ENCODE measurements at places on chromosomes 7 and 10. TPM values are rescaled to one million over a fixed set of nuclear protein-coding genes. Genes with fewer than 3 reads are reported as not detected.
A peak's percentile ranks its signal among the peaks of the same experiment; 100 is the strongest.

The SPDYE5 gene
- polyA plus RNA-seq = 2.9 TPM

DNA sequence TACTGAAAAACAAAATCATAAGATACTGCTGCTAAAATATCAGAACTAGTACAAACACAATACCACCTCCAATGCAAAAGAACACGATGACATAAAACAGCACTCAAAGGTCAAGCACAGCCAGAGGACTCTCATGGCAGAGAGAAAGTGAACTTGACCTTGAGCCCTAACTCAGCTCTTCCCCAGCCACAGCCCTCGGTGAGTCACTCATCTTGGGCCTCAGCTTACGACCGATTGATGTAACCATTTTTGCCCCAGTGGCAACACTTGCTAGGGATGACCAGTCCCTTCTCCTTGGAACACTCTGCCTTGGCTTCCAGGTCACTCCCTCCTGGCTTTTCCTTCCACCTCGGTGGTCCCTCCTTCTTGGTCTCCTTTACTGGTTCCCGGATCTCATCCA lies 77.8 kb downstream of the JAZF1 start:
- peaks cover 42% of the 10 kb centered on the region for H3K4me1 ChIP-seq
- no peak overlapping the region for H3K27ac ChIP-seq
- peak overlapping the region; percentile 6 for H3K4me3 ChIP-seq
- no peaks in the 10 kb centered on the region for H3K27me3 ChIP-seq

DNA sequence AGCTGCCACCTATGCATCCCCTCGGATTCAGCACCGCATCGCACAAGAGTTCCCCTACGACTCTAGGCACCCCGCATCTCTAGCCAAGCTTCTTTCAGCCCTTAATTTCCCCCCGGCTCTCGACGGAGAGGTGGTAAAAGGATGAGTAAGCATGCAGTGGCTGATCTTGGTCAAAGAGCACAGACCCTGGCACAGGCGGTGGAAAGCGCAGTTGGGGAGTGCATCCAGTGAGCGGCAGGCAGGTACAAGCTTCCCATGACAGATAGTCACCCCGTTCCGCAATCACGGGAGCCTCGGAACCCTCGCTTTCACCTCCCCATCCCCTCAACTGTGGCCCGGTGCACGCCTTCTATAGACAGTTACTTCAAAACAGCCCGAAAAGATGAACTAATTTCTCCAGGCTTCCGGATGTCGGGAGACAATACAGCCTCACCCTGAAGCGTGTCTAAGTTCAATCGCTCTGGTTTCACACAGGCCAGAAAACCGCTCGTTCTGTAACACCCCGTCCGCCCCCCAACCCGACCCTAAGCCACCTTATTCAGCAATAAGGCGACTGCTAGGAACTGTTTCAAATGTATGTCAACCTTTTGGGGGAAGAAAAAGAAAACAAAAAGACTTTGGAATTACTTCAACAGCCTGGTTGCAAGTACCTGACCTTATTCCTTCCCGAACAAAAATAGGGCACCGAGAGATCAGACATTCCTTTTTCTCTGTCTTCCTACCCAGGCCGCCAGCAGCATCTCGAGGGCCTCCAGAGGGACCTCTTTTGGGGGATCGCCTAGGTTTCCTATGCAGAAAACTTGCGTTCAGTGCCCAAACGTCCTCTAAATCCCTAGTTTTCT lies 1.4 kb downstream of the RHEB start:
- H3K27me3 ChIP-seq = no peaks in the 10 kb centered on the region
- peak; percentile 48 for DNase-seq
- no peaks in the 10 kb centered on the region for H3K36me3 ChIP-seq
- H3K4me1 ChIP-seq = no peaks in the 10 kb centered on the region
- peak overlapping the region; percentile 99 for H3K4me3 ChIP-seq

GRCh38 chr7:109545686-109546085 lies 976.0 kb downstream of the DNAJB9 start:
- no peaks in the 10 kb centered on the region for H3K27me3 ChIP-seq
- no peaks in the 10 kb centered on the region for H3K36me3 ChIP-seq
- H3K27ac ChIP-seq = no peak overlapping the region
- DNase-seq = no peak
- H3K4me3 ChIP-seq = no peak overlapping the region
- H3K4me1 ChIP-seq = no peaks in the 10 kb centered on the region

- no peak overlapping the region for H3K27ac ChIP-seq
- DNase-seq = peak; percentile 74
- H3K36me3 ChIP-seq = no peaks in the 10 kb centered on the region
- H3K4me3 ChIP-seq = no peak overlapping the region
These were observed 393.4 kb upstream of the NFE2L3 start for GRCh38 chr7:25758559-25758958.

The CRPPA gene
- 5.6 TPM for polyA plus RNA-seq

The BUD31 gene
- 193 TPM for polyA plus RNA-seq

The NKX1-2 gene
- not detected for polyA plus RNA-seq

The SCART1 gene
- polyA plus RNA-seq = 0.89 TPM

The CDH23 gene
- 0.05 TPM for polyA plus RNA-seq

The RGS10 gene
- 3.0 TPM for polyA plus RNA-seq

DNA sequence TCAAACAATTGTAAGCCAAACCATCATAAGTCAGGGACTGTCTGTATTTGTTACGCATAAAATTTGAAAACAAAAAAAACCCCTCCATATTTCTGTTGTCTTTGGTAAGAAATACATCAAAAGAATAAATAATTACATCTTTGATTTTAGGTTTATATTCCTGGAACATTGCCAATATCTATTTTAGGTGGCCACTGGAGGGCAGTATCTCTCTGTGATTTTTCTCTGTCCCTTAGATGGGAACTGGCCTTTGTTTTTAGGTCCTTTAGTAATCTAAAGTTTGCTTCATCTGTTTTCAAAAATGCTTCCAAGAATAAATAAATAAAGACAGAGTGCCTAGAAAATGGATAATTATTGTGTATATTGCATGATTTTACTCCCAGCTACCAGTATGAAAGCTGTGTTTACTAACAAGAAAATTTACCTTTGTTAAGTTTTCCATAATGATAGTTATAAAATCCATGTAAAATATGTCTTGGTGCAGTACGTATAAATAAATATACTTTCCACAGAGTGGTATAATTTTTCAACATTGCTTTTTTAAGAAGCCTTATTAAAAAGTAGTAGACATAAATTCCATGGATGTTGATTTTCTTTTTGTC lies 64.2 kb downstream of the PHYHIPL start:
- H3K4me3 ChIP-seq = no peak overlapping the region
- peak; percentile 67 for DNase-seq
- no peaks in the 10 kb centered on the region for H3K27me3 ChIP-seq
- H3K36me3 ChIP-seq = no peaks in the 10 kb centered on the region
- no peak overlapping the region for H3K27ac ChIP-seq
- no peaks in the 10 kb centered on the region for H3K4me1 ChIP-seq

DNA sequence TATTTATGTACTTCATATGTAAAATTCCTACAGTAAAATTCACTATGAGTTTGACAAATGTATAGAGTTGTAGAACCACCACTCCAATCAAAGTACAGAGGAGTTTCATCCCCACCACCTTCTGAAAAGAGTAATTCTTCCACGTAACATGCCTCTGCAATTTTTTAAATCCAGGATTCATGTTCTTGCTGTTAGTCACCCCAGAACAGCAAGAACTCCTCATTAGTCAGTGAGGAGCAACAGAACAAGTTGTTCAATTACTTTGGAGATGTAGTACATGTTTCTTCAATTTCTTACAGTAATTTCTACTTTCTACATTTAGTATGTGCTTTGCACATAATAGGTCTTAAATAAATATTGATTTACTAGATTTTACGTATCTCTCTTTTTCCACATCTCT lies 248.1 kb downstream of the ABCA13 start:
- H3K27me3 ChIP-seq = no peaks in the 10 kb centered on the region
- H3K4me1 ChIP-seq = no peaks in the 10 kb centered on the region
- no peaks in the 10 kb centered on the region for H3K36me3 ChIP-seq
- no peak for DNase-seq
- no peak overlapping the region for H3K4me3 ChIP-seq

DNA sequence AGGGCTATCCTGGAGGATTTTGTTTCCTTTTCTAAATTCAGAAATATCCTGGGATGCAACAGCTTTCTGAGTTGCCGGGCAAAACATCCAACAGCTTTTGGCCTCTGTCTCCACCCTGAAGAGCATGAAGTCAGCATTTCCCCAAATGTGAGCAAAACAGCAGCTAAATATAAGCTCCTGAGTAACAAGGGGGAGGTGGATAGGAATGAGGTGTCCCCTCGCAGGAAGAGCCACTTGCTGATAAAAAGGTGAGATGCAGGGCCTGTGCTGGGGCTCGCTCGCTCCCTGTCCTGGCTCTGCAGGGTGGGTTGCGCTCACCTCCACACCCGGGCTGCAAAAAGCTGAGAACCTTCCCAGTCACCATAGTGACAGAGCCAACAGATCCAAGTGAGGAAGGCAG lies 264.3 kb downstream of the ZEB1 start:
- no peaks in the 10 kb centered on the region for H3K27me3 ChIP-seq
- no peak overlapping the region for H3K27ac ChIP-seq
- no peaks in the 10 kb centered on the region for H3K4me1 ChIP-seq
- no peak overlapping the region for H3K4me3 ChIP-seq
- H3K36me3 ChIP-seq = no peaks in the 10 kb centered on the region

DNA sequence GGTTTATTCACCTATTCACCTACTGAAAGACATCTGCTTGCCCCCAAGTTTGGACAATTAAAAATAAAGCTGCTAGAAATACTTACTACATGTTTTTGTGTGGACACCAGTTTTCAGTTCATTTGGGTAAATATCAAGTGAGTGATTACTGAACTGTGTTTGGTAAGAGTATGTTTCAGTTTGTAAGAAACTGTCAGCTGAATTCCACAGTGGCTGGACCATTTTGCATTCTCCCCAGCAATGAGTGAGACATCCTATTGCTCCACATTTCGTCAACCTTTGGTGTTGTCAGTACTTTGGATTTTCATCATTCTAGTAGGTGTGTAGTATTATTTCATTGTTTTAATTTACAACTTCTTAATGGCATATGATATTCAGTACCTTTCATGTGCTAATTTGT lies 17.4 kb upstream of the IKZF1 start:
- no peaks in the 10 kb centered on the region for H3K36me3 ChIP-seq
- no peak overlapping the region for H3K4me3 ChIP-seq
- no peak for DNase-seq
- no peaks in the 10 kb centered on the region for H3K4me1 ChIP-seq

- no peak for DNase-seq
- H3K4me1 ChIP-seq = peaks cover 20% of the 10 kb centered on the region
- H3K36me3 ChIP-seq = no peaks in the 10 kb centered on the region
- H3K27ac ChIP-seq = no peak overlapping the region
- peaks cover 5% of the 10 kb centered on the region for H3K27me3 ChIP-seq
- H3K4me3 ChIP-seq = no peak overlapping the region
These were observed 47.0 kb upstream of the ZNF32 start for GRCh38 chr10:43695730-43696129.

DNA sequence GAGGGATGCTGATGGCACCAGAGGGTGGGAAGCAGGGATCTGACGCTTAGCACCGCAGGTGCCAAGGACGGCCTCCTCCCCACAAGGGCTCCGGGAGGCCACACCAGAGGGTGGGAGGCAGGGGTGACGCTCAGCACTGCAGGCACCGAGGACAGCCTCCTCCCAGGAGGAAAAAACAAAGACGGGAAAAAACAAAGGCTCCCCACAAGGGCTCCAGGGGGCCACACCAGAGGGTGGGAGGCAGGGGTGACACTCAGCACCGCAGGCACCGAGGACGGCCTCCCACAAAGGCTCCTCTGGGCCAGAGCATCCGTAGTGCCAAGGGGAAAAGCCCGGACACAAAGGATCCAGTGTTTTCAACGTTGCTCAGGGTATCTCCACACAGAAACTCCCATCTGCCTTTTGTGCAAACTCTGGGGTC lies 25.6 kb downstream of the DIP2C start:
- H3K4me3 ChIP-seq = no peak overlapping the region
- H3K4me1 ChIP-seq = peaks cover 22% of the 10 kb centered on the region
- no peak overlapping the region for H3K27ac ChIP-seq
- H3K27me3 ChIP-seq = no peaks in the 10 kb centered on the region

GRCh38 chr7:41010967-41011366 lies 691.9 kb downstream of the INHBA start:
- H3K27me3 ChIP-seq = no peaks in the 10 kb centered on the region
- H3K36me3 ChIP-seq = no peaks in the 10 kb centered on the region
- H3K27ac ChIP-seq = no peak overlapping the region
- no peaks in the 10 kb centered on the region for H3K4me1 ChIP-seq
- peak; percentile 48 for DNase-seq

The NPFFR1 gene
- polyA plus RNA-seq = 0.06 TPM

GRCh38 chr7:26054386-26054785 lies 97.6 kb upstream of the NFE2L3 start:
- DNase-seq = no peak
- H3K27ac ChIP-seq = no peak overlapping the region
- H3K36me3 ChIP-seq = no peaks in the 10 kb centered on the region

The AGR2 gene
- 0.38 TPM for polyA plus RNA-seq

The SUN3 gene
- 1.7 TPM for polyA plus RNA-seq

The TSPAN33 gene
- polyA plus RNA-seq = 15.6 TPM

DNA sequence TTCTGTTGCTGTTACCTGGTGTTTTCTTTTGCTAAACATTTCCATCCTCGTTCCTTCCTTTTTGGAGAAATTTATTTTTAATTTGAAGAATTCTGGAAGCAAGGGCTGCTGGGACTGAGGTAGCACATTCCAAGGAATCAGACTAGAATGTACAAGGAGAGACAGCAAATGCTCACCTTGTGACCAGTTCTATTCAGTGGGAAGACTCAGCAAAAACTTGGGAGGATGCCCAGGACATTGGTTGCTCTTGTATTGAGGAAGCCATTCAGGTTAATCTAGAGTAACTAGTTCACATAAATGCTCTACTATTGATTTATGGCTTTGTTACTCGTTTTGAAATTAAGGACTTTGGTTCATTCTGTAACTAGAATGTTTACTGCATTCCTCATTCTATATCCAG lies 11.3 kb downstream of the PLCE1 start:
- no peak overlapping the region for H3K4me3 ChIP-seq
- no peaks in the 10 kb centered on the region for H3K36me3 ChIP-seq
- peaks cover 15% of the 10 kb centered on the region for H3K4me1 ChIP-seq
- no peaks in the 10 kb centered on the region for H3K27me3 ChIP-seq

The LRGUK gene
- not detected for polyA plus RNA-seq

- no peaks in the 10 kb centered on the region for H3K27me3 ChIP-seq
- no peaks in the 10 kb centered on the region for H3K36me3 ChIP-seq
- H3K4me3 ChIP-seq = no peak overlapping the region
These were observed 33.4 kb upstream of the PLPP4 start for GRCh38 chr10:120423431-120424197.

GRCh38 chr10:60703266-60704041 lies 74.8 kb upstream of the CDK1 start:
- no peaks in the 10 kb centered on the region for H3K4me1 ChIP-seq
- DNase-seq = no peak
- no peaks in the 10 kb centered on the region for H3K36me3 ChIP-seq
- H3K4me3 ChIP-seq = no peak overlapping the region
- no peaks in the 10 kb centered on the region for H3K27me3 ChIP-seq

GRCh38 chr7:131692131-131692960 lies 135.9 kb upstream of the PODXL start:
- H3K4me3 ChIP-seq = no peak overlapping the region
- peaks cover 2% of the 10 kb centered on the region for H3K27me3 ChIP-seq

DNA sequence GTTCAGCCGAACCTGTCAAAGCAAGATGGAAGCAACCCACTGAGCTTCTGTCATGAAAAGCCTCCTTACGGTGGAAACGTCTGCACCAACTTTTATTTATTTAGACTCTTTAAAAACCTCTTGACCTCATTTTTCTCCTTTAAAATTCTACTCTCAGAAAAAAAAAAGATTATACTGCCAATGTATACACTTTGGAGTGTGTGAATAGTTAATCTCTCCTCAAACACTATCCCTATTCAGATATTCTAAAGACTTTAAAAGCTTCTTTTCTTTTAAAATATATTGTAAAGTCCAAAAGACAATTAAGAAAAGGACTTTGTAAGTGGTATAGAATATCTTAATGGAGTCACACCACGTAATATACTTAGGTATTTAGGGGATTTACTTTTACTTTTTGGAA lies 335.2 kb upstream of the SEMA3D start:
- no peaks in the 10 kb centered on the region for H3K27me3 ChIP-seq
- no peak overlapping the region for H3K4me3 ChIP-seq
- H3K27ac ChIP-seq = no peak overlapping the region
- H3K36me3 ChIP-seq = no peaks in the 10 kb centered on the region
- no peaks in the 10 kb centered on the region for H3K4me1 ChIP-seq
- no peak for DNase-seq

All from cardiac muscle cell (in vitro differentiated cells and primary cell).